ENCODE measurements at places on chromosomes 3 and 15.
A peak's percentile ranks its signal among the peaks of the same experiment; 100 is the strongest.

- peak; percentile 75 for DNase-seq
Measured at GRCh38 chr15:62742409-62743171, 300.0 kb upstream of the TPM1 start.

DNA sequence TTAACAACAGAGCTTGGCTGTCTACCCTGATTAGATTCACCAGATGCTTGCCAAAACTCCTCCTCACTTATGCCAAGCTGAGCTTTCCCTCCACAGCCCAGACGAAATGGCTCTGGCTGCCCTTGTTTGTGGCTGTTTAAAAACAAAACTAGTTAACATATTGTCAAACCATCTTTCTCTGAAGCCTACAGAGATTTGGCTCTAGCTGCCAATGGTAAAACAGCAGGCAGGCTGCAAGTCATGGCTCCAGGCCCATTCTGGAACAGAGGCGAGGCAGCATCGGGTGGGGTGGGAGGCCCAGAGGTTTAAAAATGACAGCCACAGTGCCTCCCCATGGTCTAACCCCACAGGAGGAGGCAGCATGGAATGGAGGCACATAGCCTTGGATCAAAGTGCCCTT lies 75.9 kb downstream of the SCN5A start:
- no peak for DNase-seq

- no peak for DNase-seq
Measured at GRCh38 chr15:50137330-50137761, 18.3 kb upstream of the ATP8B4 start.

DNA sequence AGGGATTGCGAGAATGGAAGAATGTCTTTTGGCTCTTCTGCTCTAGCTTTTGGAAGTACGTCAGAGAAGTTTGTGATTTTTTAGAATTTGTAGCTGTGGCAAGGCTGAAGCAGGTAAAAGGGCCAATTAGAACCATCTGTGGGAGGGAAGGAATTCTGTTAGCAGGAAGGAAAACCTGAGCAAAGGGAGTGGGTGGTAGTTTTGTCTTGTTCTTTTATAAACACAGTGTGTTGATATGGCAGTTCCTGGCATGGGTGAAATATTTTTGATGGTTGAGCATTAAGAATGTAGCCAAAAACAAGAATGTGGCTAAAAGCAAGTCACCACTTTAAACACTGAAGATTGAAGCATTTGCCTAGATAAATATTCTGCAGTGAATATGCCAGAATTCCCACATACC lies 23.8 kb downstream of the DAG1 start:
- no peak for DNase-seq

DNA sequence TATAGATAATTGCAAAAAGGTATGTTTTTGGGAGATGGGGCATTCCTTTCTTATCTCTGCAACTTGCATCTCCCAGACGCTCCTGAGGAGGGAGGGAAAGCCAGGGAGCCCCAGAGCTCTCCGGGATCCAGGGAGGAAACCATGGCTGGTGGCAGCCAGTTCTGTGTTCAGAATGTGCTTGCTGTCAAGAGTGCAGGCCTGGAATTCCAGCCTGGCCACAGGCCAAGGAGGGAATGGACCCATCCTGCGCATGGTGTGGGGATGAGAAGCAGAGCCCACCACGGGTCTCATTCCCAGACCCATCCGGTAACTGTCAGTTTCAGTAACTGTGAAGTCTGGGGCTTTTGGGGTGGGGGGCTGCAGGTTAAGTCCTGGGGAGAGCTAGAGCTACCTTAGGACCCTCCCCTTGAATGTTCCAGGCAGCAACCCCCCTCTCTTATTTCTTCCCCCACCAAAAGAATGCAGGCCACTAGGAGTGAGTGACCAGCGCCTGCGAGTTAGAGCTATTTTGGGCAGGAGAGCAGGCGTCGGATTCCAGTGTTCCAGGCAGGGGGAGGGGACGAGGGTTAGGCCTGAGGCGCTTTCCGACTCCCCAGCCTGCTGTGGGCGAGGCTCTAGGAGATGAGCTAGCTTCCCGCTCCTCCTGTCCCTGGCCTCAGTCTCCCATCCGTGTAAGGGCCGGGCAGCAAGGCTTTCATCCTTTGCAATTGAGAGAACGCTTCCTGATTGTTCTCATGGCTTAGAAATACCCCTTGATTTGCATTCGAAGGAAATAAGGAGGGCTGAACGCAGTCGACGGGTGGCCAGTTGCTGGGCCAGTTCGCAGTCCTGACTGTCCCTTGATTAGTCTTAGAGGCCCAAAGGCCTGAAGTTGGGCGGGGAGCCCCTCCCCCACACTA lies 781 bp upstream of the DAG1 start:
- DNase-seq: peak; percentile 90

DNA sequence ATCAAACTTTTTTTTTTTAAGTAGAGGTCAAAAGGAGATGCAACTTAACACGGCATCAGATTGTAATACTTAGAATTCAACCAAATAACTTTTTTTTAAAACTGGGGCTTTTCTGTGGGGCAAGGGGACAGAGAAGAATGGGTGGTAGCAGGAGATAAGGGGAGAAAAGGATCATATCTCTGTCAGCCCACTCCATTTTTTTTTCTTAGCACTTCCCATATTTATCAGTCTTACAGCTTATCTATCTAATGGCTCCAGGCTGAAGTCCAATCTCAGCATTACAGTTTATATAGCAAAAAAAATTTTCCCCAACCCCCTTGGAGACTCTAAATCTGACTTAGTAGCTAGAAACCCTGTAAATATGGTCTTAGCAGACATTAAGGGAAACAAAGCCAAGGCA lies 69.3 kb downstream of the PIK3R4 start:
- DNase-seq: no peak

DNA sequence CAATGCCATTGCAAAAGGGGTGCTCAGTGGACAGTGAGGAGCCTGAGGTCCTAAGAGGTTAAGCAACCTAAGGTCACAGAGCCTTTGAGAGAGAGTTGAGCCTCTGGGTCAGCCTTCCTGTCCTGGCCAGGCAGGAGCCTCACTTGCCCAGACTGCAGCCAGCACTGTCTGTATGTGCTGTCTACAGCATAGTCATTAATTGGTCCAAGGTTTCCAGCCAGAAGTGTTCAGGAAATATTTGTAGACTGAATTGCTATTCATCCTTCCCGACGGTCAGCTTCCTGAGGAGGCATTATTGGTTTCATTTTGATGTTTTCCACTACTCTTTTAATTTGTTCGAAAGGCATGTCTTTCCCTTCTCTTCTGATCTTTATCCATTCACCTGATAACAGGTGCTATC lies 8.1 kb downstream of the SEC13 start:
- no peak for DNase-seq

DNA sequence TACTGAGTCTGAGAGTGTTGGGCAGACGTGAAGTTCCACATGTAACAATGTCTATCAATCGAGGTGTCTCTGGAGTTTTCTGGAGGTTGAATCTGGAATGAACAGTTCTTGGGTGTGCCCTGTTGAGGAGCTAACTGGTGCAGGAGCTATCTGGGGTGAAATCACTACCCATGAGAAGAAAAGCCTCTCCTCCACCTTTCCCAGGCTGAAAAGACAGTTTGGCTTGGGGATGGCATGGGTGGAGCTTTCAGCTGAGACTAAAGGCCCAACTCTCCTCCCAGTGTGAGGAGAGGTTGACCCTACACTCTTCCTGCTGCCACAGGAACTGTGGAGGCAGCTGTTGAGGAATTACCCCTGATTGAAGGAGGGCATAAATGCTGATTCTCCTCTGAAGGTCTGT lies 54.4 kb upstream of the LRRFIP2 start:
- no peak for DNase-seq

DNA sequence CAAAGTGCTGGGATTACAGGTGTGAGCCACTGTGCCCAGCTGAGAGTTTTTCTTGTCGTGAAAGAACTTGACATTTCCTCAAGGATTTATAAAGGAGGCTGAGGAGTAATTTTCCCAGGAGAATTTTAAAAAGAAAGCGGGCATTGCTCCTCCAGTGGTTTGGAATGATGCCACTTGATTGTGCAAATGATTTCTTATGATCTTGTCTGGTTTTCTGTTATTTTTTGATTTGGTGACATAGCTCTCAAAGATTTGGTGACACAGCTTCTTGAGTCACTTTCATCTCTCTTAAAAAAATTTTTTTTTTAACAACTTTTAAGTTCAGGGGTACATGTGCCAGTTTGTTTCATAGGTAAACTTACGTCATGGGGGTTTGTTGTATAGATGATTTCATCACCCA lies 24.6 kb upstream of the NFKBIZ start:
- DNase-seq: no peak

- DNase-seq: peak; percentile 86
Measured at GRCh38 chr15:38068626-38069391, 134.4 kb downstream of the TMCO5A start.

- no peak for DNase-seq
Measured at GRCh38 chr15:44584162-44584749, 47.3 kb downstream of the EIF3J start.

DNA sequence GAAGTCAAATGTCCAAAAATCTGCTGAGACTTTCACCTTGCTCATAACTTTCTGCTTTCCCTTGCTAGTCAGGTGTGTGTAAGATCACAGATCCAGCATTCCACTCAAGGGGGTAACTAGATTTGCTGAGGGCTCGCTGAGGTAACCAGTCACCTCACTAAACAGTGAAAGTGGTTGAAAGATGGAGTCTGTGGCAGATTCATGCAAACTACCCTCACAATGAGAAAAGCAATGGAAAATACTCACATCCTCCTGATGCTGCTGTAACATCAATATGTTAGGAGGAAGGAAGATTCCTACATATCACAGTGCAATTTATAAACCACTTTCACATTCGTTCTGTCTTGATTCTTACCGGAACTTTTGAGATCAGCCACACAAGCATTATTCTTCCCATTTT lies 174.3 kb upstream of the BCL6 start:
- no peak for DNase-seq

DNA sequence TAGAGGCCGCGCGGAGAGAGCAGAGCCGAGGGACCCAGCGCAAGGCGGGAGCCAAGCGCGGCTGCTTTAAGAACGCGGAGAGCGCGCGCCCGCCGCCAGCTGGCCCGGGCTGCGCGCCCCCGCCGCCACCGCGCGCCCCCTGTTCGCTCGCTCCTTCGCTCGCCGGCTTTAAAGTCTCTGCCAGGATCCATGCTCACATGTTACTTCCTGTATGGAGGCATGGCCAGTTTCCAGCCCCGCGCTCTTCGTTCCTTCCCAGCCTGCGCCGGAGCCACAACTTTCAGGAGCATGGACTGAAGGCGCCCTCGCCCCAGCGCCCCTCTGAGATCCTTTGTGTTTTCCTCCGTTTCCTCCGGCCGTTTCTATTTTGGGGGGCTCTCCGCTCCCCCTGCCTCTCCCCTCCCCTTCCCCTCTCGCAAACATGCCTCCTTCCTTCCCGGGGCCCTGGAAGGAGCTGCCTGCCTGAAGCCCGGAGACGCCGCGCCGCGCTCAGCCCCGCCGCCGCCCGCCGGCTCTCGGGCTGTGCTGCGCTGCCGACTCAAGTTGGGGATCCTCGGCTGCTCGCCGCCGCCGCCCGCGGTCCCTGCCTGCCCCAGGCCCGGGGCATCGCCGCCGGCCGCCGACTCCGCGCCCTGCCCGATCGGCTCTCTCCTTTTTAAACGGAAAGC lies at the start of gene PTPRG:
Gene PTPRG, plus strand, starts transcription at position 198 of the 668 bp plus-strand sequence. CDS start 717 bp downstream, outside the sequence.
- peak; percentile 98 for DNase-seq

DNA sequence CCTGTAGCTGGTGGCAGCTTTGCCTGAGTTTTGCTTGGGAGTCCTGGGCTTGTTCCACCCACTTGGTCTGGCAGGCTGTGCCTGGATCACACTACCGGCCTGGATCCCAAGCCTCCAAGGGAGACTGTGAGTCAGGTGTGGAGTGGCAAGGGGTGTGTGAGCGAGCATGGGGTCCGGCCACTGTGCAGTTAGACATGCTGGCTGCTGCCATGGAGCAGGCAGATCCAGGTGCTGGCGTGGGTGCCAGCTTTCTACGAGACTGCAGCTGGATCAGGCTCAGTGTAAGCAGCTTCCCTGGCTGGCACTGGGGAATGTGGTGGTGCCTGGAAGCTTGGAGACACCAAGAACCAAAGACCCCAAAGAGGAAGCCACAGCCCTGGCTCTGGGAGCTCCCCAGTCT lies 102.0 kb upstream of the BNIP2 start:
- no peak for DNase-seq

- no peak for DNase-seq
Measured at GRCh38 chr15:92930776-92931175, 30.7 kb downstream of the CHD2 start.

- DNase-seq: no peak
Measured at GRCh38 chr3:183264268-183264667, 11.2 kb downstream of the B3GNT5 start.

- DNase-seq: no peak
Measured at GRCh38 chr15:90316139-90316538, 35.9 kb upstream of the ZNF774 start.

GRCh38 chr3:121096953-121097352 lies 188.9 kb downstream of the STXBP5L start:
- DNase-seq: no peak

DNA sequence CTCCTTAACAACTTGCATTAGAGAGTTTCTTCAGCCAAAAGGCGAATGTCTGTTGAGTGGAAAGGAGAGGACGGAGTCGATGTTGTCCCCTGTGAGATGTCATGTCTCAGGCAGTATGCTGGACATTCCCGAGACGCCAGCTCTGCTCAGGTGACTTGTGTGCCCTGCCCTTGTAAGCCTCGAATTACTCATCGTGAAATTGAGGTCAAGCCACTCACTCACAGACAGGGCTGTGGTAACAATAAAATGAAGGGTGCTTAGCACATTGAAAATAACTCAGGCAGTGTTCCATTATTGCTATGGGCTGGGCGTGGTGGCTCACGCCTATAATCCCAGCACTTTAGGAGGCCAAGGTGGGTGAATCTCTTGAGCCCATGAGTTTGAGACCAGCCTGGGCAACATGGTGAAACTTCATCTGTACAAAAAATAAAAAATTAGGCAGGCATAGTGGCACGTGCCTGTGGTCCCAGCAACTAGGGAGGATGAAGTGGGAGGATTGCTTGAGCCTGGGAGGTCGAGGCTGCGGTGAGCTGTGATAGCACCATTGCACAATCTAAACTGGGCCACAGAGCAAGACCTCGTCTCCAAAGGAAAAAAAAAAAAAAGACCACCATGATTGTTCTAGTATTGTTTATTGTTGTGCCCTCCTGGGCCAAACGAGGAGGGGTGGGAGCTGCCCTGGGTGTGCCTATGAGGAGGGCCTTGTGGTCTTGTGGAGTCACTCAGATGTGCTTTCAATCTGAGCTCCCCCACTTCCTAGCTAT lies 214.4 kb downstream of the THSD4 start:
- no peak for DNase-seq

- no peak for DNase-seq
Measured at GRCh38 chr3:43410592-43410991, 124.3 kb downstream of the SNRK start.

- DNase-seq: no peak
Measured at GRCh38 chr3:127777332-127777731, 45.0 kb downstream of the MGLL start.

GRCh38 chr3:172908771-172909270 lies 158.3 kb downstream of the ECT2 start:
- no peak for DNase-seq

- no peak for DNase-seq
Measured at GRCh38 chr3:192435241-192435640, 292.1 kb downstream of the FGF12 start.

All from muscle of back (tissue), 13 donors.